ENCODE measurements at places on chromosomes 2 and 18.

DNA sequence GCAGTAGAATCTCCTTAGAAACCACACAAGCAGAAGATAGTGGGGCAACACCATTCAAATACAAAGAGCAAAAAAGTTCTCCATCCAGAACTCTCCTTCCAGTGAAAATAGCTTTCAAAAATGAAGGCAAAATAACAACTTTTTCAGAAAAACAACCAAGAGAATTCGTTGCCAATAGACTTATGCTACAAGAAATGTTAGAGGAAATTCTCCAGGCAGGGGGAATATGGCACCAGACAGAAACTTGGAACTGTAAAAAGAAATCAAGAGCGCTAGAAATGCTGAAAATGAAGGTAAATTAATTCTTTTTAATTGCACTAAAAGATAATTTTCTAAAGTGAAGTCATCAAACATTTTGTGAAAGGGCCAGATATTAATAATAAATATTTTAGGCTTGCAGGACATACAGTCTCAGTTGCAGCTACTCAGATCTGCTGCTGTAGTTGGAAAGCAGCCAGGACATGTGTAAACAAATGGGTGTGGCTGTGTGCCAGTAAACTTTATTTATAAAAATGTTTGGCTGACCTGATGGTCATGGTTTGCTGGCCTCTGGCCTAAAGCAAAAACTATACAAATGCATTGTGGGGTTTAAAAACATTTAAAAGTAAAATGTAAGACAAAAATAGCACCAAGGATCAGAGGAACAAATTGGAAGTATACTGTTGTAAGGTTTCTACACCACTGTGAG lies 73.7 kb upstream of the TGFA start:
- no peak for DNase-seq

DNA sequence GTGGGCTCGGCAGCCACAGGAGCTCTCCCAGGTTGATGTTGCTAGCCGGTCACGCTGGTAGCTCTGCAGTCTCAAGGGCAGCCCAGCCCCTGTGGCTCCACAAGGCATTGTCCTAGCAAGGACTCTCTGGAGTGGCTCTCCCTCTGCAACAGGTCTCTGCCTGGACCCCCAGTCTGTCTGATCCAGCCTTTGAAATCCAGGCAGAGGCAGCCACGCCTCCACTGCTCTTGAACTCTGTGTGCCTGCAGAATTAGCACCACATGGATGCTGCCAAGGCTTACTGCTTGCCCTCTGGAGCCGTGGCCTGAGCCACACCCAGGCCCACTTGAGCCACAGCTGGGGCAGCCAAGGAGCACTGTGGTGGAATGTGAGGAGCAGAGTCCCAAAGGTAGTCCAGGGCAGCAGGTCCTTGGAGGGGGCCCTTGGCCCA lies 43.0 kb upstream of the FAHD2A start:
- DNase-seq = no peak

GRCh38 chr2:173104156-173104555 lies 28.5 kb downstream of the MAP3K20 start:
- no peak for DNase-seq

- no peak for DNase-seq
Measured at GRCh38 chr18:1503847-1504246, 599.2 kb downstream of the ADCYAP1 start.

- DNase-seq = no peak
Measured at GRCh38 chr18:78981394-78981831, 1.8 kb downstream of the SALL3 start.

DNA sequence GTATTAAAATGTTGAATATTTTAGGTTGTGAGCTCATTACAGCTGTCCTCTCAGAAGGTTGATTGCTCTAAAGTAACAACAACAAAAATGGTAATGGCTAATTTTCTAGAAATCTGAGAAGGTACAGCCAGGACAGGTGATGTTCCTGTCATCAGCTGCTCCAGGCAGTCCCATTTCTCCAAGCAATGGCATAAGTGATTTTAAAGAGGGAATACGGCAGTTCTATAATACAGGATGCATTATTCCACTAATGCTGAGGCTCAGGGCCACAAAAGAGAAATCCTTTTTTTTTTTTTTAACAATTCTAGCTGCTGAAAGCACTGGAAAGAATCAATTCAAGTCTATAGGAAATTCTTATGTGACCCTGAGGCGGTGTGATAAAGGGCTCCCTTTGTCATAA lies 199.9 kb downstream of the PMAIP1 start:
- no peak for DNase-seq

DNA sequence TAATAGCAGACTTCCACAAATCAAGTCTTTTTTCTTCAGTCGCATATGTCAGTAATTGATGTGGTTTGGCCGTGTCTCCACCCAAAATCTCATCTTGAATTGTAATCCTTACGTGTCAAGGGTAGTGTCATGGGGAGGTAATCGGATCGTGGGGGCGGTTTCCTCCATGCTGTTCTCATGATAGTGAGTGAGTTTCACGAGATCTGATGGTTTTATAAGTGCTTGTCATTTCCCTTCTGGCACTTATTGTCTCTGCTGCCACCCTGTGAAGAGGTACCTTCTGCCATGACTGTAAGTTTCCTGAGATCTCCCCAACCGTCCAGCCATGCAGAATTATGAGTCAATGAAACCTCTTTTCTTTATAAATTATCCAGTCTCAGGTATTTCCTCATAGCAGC lies 478.8 kb downstream of the PTPRM start:
- peak; percentile 25 for DNase-seq

Data from activated CD4-positive, alpha-beta T cell treated with anti-CD3 and anti-CD28 coated beads for 4 hours (primary cell).